ENCODE measurements at places on chromosomes 2 and 18.

- no peak for DNase-seq
These were observed 34.7 kb downstream of the UNC80 start for GRCh38 chr2:209806318-209806717.

DNA sequence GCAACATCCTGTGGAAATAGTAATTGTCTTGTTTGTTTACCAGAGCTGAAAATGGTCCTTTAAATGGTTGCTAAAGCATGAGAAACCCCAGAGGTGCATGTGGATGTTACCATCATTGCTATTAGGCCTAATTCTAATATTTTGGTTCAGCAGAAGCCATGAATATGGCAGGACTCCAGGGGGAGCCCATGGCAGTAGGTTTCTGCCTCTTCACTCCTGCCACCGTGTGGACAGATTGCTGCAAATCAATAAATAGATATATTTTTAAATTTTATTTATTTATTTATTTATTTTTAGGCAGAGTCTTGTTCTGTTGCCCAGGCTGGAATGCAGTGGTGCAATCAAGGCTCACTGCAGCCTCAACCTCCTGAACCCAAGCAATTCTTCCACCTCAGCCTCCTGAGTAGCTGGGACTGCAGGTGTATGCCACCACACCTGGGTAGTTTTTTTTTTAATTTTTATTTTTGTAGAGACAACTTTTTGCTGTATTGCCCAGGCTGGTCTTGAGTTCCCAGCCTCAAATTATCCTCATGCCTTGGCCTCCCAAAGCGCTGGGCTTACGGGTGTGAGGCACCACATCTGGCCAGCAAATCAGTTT lies 54.9 kb upstream of the CAPN13 start:
- no peak for DNase-seq

GRCh38 chr2:234483568-234484251 lies 13.2 kb downstream of the ARL4C start:
- peak; percentile 78 for DNase-seq

GRCh38 chr2:236610991-236611821 lies 41.6 kb downstream of the ACKR3 start:
- no peak for DNase-seq

GRCh38 chr2:122636097-122636496 lies 880.6 kb downstream of the TSN start:
- DNase-seq, result no peak

DNA sequence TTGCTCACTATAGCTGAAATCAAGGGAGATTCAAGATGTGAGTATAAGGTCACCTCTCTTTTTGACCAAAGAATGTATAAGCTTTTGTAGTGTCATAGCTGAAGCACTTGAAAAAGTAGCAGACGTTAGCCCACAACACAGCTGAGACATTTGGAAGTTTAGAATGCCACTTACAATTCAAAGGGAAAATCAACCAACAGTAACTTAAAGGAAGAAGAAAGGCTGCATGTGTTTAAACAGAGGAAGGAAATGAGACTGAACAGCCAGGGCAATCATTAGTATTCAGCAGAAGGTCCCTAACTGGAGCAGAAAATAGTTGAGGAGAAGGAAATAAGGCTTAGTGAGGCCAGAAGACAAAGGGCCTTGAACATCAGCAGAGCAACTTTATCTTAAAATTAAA lies 23.5 kb upstream of the SCG2 start:
- no peak for DNase-seq

- no peak for DNase-seq
These were observed 263.8 kb upstream of the CDH19 start for GRCh38 chr18:66867653-66868052.

GRCh38 chr2:10665833-10666232 lies 23.9 kb downstream of the NOL10 start:
- no peak for DNase-seq

- no peak for DNase-seq
These were observed 60.5 kb downstream of the CDH2 start for GRCh38 chr18:28116461-28116860.

DNA sequence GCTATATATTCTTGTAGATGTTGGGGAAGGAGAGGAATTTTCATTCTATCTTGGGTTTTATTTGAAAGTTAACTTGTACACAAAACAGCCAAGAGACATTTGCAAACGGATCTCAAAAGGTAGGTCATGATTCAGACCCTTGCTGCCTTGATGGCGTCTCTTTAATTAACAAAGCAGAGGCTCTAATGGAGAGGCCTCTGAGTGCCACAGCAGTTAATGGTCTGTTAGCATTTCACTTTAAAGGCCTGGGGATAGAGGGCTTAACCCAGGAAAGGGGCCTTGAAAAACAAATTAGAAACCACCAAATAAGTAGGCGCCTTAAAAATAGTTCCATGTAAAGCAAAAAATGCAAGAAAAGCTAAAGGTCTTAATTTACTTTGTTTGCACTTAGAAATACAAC lies 836.9 kb upstream of the CELF4 start:
- DNase-seq, result no peak

GRCh38 chr18:5294113-5294456 lies 1.4 kb downstream of the ZBTB14 start:
- DNase-seq, result no peak

DNA sequence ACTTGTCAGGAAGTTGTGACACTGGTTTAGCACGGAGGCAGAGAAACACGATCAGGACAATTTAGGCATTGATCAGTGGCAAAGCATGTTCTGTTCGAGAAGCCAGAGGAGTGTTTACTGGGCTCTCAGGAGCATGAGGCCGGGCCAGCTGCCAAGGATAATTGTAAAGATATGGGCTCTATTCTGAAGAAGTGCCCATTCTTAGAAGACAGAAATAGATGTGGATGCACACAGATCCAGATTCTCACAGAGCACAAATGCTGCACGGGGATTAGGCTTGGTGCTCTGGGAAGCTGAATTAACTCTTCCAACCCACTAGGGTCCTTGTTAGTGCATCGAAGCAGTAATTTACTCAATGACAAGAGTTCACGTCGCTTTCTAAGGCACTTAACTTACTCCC lies 16.2 kb downstream of the AFF3 start:
- DNase-seq, result no peak

GRCh38 chr2:176105078-176105729 lies 1.9 kb upstream of the HOXD11 start:
- no peak for DNase-seq

- DNase-seq, result no peak
These were observed 44.2 kb downstream of the SP140 start for GRCh38 chr2:230269715-230270114.

DNA sequence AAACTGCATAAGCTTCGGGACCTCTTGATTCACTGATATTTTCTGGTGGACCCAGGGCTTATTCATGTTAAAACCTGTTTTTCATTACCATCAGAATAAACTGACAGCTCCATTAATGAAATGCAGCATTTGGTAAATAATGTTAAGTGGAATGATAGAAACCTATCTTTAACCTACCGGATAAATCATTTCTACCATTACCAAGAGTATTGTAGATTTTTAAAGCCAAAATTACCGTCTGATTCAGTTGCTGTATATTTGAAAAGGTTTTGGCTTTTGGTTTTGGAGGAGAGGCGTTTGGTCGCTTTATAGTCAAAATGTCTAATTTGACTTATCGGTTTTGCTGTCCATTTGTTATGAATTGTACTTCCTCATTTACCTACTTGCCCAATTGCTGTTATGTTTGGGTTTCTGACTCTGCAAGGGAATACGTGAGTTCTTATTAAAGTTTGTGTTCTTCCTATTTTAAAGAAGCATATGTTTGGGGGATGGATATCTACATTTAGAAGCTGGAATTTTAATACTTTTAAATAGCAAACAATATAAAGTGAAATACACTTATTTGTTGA lies 1.0 kb upstream of the CUL3 start:
- no peak for DNase-seq

GRCh38 chr2:56450047-56450446 lies 266.3 kb downstream of the CCDC85A start:
- DNase-seq, result no peak

DNA sequence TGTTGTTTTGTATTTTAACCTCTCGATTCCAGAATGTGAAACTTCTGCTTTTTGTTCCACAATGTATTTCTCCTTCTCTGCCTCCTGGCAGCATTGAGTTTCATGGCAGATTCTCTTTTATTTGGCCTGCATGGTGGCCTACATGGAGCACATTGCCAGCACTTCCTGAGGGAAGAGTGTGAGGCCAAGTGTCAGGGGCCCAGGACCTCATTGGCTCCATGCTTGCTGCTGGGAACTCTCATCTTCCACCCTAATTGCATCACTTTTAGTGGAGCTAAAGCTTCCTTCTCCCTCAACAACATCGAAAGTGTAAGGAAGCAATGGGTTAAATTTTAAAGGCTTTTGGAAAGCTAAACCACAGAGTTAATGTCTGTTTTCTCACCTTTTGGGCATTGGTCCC lies 9.5 kb downstream of the TRIB2 start:
- DNase-seq, result no peak

- DNase-seq, result no peak
These were observed 166.0 kb downstream of the SRBD1 start for GRCh38 chr2:45445037-45445436.

DNA sequence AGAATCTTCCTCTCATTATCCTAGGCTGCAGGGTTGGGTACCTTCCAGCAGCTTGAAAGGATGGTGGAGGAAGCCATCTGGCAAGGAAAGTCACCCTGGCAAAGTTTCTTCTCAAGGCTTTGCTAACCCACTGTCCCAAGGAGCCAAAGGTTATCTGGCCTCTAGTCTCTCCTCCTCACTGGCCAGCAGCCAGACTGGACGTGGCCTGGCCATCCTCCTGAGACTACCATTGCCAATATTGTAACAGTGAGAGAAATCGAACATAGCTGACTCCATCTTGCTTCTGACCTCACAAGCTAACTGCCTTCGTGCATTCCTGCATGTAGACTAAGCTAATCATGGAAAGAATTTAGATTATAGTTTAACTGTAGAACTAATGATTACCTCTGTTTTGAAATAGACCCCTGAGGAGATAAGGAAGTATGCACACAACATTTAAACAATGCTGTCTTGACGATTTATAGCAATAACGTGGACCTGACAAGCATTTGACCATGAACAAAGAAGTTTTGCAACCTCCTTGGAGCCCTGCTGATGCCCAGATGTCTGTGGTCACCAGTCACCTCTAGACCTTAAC lies 7.8 kb upstream of the ANXA4 start:
- no peak for DNase-seq

DNA sequence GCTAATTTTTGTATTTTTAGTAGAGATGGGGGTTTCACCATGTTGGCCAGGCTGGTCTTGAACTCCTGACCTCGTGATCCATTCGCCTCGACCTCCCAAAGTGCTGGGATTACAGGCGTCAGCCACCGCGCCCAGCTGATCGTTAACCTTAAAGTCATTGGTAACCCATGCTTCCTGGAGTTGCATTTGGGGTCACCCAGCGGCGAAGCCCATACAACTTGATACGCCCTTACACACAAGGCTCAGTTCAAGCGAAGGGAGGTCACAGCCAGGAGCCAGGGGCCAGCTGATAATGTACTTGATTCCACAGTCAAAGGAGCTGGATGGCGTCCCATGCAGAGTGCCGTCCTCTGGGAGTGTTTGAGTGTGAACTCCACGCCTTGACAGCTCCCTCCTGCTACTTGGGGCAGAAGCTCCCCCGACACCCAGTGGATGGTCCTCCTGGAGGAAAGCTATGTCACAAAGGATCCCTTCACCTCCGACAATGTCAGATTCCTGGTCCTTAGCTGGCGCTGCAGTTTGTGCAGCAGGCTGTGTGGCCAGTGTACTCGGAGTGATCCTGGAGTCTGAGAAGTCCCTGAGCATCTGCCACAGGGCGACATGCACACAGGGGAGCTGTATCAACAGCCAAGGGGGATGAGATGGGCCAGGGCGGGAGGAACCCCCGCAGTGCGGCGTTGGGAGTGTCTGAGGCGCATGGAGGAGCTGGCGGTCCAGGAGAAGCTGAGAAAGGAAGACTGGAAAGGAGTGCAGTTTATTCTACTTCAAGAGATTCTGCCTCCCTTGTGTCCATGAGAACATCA lies 7.9 kb downstream of the CLHC1 start:
- DNase-seq, result no peak

- no peak for DNase-seq
These were observed 53.0 kb downstream of the BIN1 start for GRCh38 chr2:127053731-127054603.

DNA sequence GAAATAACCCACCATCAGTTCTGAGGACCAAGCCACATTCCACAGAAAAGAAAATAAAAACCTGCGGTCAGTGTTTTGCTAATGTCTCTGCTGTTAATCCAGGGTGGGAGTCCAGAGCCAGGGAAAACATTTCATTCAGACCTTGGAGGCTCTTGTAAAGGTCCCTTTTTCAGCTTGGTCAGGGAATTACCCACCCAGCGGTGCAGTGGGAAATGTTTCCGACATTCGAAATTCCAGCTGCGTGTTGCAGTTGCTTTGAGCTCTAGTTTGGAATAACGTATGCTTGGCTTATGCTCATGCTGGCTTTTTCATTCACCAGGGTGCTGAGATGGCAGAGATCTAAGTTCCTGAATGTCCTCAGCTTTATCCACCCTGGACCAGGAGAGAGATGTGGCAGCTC lies 219.1 kb downstream of the TRIB2 start:
- no peak for DNase-seq

GRCh38 chr18:25181993-25182392 lies 170.0 kb downstream of the ZNF521 start:
- no peak for DNase-seq

DNA sequence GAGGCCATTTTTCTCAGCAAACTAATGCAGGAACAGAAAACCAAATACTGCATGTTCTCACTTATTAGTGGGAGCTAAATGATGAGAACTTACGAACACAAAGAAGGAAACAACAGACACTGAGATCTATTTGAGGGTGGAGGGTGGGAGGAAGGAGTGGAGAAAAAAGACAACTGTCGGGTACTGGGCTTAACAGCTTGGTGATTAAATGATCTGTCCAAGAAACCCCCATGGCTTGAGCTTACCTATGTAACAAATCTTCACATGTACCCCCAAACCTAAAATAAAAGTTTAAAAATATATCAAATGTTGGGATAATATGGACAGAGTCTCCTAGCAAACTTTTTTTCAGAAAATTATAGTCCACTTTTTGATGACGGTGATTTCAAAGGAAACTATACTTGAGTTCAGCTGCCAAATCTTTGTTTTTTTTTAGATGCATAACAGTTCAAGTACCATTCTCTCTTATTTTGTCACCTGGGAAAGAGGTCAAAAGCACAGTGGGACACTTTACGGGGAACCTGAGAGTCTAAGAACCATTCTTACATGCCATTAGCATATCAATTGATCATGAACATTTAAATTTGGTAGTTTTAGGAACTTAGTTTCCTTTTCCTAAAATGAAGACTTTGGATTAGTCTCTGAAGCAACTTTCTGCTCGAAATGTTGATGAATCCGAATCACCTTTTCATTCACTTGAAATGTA lies 835.0 kb downstream of the NRXN1 start:
- no peak for DNase-seq

DNA sequence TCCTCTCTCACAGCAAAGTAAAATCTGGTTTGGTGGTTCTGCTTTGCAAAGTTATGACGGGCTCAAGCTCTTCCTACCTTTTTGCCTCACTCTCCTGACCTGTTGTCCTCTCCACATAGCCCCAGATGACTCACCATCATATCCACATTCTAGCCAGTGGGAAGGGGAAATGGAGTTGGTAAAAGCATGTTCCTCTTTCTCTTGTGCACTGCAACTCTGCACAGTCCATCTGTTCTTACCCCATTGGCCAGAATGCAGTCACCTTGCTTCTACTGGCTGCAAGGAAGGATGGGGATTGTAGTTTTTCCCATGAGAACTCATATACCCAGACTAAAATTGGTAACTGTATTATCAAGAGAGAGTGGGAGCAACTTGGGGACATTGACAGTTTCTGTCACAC lies 50.4 kb upstream of the SMIM21 start:
- DNase-seq, result no peak

- no peak for DNase-seq
These were observed 3.5 kb downstream of the YES1 start for GRCh38 chr18:808502-808901.

All from T-helper 2 cell (primary cell).